SHP77 (cell line): ENCODE measurements at places on chromosomes 7 and 10.

GRCh38 chr7:74535951-74536356 lies 82.2 kb downstream of the GTF2IRD1 start:
- no peak for DNase-seq

DNA sequence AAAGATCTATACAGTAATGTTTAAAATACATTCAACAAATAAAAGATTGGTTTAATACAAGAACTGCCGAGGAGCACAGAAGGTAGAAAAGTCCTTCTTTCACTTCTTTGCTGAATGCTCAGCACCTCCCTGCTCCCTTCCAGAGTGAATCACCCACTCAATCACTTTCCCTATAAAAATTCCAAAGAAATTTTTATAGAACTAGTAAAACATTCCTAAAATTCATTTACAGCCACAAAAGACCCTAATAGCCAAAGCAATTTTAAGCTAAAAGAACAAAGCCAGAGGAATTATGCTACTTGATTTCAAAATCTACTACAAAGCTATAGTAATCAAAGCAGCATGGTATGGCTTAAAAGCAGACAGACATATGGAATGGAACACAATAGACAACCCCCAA lies 320.9 kb downstream of the PCLO start:
- no peak for DNase-seq

DNA sequence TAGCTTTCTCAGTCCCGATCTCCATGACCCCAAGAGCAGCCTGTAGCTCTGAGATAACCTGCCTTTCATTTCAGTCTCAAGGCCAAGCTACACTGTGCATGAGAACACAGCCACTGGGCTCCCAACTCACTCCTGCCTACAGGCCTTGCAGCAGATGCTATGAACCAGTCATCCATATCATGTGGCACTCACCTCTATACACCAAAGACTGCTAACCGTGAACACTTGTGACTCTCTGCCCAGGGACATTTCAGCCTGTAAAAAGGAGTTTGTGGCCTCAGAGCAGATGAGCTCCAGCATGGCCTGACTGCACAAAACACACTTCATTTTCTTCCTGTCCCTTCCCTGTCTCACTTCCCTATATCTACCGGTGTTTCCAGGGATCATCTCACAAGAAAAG lies 56.9 kb upstream of the NPY start:
- DNase-seq = no peak

GRCh38 chr10:76286536-76286935 lies 855.1 kb downstream of the LRMDA start:
- DNase-seq = no peak

- DNase-seq = no peak
Measured at GRCh38 chr7:491958-492713, 27.5 kb downstream of the PDGFA start.

DNA sequence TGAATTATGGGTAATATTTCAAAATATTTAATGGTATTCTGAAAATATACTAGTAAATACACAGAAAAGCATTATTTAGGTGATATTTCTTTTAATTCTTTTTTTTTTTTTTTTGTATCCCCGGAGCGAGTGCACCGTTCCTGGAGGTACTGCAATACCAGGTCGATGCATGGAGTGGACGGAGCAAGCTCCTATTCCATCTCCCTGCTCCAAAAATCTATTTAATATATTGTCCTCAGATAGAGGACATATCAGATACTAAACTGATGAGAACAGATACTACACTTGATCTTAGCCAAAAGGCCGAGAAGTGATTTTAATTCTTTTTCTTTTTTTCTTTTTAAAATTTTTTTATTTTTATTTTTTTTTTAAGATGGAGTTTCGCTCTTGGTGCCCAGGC lies 10.8 kb downstream of the BTRC start:
- DNase-seq = no peak

DNA sequence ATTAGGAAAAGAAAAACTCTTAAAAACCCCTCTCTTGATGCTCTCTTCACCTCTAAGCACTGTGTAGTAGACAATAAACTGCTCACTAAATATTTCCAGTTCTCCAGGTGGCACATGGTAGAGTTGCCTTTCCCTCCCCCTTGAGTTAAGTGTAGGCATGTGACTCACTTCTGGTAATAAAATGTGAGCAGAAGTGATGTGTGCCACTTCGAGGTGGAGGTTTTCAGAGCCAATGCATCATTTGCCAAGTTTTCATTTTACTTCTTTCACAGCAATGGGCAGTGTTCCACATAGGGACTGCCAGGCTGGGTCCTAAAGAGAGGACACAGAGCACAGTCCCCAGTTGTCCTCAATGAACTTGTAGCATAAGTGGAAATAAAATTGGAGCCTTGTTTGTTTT lies 131.6 kb upstream of the NPY start:
- DNase-seq = no peak

GRCh38 chr10:71222601-71223346 lies 10.4 kb downstream of the UNC5B start:
- DNase-seq = no peak

- DNase-seq = no peak
Measured at GRCh38 chr7:69162931-69163670, 435.2 kb upstream of the AUTS2 start.

DNA sequence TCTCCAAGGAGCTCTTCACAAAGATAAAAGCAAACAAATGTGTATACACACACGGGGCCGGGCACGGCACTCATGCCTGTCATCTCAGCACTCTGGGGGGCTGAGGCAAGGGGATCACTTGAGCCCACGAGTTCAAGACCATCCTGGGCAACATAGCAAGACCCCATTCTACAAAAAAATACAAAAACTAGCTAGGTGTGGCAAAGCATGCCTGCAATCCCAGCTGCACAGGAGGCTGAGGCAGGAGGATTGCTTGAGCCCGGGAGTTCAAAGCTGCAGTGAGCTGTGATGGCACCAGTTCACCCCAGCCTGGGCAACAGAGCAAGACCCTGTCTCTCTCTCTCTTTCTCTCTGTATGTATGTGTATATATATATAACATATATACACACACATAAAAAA lies 22.3 kb downstream of the TTYH3 start:
- DNase-seq = peak; percentile 62

DNA sequence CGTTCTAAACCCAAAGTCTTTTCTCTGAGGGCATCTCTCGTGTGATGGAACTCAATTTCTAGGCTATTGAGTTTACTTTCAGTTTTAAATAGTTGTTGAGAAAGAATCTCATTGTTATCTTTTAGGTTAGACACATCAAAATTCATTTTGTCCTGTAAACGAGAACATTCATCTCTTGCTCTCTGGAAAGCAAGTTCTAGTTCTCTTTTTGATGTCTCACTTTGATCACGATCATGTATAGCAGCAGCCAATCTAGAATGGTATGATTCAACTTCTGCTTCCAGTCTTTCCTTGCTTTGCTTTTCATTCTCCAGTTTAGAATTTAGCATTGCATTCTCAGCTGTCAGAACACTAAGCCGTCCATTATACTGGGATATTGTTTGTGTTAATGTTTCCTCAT lies 65.1 kb downstream of the ANKRD26 start:
- DNase-seq = no peak

- peak; percentile 96 for DNase-seq
Measured at GRCh38 chr7:23470330-23471105, at the start of gene IGF2BP3. IGF2BP3 (minus strand) TSS chr7:23470491; CDS start chr7:23470110, 381 bp downstream.

- no peak for DNase-seq
Measured at GRCh38 chr7:47433564-47433895, 148.4 kb downstream of the TNS3 start.

- no peak for DNase-seq
Measured at GRCh38 chr7:138170959-138171703, 94.9 kb downstream of the AKR1D1 start.

DNA sequence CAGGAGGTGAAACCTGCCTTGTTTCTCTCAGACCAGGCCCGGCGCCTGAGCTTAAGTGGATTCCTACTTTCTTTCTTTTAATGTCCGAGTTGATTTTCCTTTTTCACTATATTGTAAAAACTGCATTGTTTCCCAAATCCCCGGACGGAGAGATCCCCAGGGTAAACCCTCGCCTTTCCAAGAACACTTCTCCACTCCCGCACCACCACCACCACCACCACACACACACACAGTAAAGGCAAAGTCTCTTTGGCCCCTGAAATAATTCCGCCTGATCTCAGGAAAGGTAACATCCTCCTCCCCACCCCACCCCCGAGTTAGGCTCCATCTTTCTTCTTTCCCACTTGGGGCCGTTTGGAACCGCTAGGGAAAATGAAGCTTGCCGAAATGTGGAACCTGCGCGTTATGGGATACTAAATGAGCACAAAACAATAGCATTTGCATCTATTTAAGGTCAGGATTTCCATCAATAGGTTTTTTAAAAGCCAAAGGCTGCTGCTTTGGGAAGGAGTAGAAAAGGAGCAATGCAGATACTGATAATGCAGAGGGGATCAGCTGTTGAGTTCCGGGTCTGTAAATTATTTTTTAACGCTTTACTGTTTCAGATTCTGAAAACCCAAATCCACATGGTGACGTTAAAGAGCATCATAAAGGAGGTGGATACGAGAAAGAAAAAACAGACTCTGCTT lies 2.5 kb downstream of the HPSE2 start:
- no peak for DNase-seq

GRCh38 chr10:78078539-78079330 lies 45.1 kb downstream of the RPS24 start:
- no peak for DNase-seq

DNA sequence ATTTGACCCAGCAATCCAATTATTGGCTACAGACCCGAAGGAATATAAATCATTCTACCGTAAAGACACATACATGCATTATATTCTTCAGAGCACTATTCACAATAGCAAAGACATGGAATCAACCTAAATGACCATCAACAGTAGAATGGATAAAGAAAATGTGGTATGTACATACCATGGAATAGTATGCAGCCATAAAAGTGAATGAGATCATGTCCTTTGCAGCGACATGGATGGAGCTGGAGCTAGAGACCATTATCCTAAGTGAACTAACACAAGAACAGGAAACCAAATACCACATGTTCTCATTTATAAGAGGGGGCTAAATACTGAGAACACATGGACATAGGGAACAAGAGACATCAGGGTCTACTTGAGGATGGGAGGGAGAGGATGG lies 44.0 kb downstream of the LMBR1 start:
- DNase-seq = no peak

DNA sequence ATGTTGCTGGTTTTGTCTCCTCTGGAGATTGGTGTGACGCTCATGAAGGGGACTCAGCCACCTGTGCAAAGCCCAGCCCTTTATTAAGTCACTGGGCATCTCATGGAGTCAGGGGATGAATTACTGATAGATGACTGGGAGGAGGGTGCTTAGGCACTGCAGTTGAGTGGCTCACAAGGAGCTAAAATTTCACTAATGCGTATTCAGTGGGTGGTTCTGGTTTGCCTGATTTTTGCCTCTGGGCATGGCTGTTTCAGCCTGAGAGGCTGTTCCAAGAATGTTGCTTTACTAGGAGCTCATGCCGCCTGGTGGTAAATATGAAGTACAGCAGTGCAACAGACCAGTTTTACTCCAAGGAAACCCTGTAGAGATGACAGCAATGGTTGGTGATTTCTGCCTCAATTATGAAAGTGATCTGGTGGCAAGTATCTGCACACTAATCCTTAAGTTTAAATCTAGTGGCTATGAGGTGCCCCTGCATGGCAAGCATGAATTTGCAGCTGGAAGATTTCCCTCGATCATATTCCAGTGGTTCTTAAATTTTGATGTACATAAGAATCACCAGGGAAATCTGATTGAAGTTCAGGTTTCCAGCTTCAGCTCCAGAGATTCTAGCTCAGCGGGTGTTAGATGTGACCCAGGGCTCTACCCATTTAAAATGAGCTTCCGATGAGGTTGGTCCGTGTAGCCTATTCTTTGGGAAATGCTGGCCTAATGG lies 19.9 kb downstream of the ACTA2 start:
- peak; percentile 17 for DNase-seq

DNA sequence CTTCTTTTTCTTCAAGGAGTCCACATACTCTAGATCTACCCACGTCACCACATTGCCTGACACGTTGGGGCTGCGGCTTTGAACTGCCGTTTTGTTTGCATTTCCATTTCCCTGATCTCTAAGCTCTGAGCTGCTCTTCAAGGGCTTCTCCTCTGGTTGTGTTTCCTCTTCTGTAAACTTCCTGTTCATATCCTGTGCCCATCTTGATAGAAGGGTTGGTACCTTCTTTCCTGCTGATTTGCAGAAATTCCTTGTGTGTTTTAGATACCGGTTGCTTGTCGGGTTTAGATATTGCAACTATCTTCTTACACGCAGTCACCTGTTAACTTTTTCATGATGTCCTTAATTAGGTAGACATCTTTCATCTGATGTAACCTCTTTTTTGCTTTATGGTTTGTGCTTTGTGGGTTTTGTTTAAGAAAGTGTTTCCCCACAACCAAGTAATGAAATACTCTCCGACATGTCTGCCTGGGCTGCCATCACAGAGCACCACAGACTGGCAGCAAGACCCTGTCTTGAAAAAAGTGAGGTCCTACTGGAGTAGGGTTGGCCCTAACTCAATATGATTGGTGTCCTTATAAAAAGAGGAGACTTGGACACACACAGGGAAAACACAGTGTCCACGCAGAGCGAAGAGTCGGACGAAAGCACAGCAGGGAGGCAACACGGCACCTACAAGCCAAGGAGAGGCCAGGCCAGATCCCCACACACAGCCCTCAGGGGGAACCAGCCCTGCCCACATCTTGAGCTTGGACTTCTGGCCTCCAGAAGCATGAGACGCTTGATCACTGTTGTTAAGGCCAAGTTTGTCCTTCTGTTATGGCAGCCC lies 99.1 kb upstream of the PDGFA start:
- no peak for DNase-seq

- DNase-seq = no peak
Measured at GRCh38 chr7:28745351-28745750, 212.8 kb downstream of the TRIL start.

DNA sequence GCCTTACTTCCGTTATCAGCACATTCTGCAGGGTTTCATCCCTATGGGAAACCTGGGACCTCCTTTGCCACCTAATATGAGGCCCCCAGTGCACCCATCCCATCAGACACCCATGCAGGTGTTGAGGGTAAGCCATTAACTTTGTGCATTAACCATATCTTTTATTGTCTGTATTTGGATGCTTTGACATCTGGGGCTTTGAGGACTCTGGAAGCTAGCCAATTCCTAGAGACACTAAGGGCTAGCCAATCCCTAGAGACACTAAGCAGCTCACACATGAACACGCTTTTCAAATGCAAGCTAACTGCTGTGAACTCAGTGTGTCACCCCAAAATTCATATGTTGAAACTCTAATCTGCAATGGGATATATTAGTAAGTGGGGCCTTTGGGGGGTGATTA lies 272.5 kb upstream of the COBL start:
- DNase-seq = no peak

GRCh38 chr10:97919012-97919411 lies 69.4 kb downstream of the GOLGA7B start:
- DNase-seq = no peak

GRCh38 chr10:72353965-72354355 lies 759 bp downstream of the DNAJB12 start:
- no peak for DNase-seq

- DNase-seq = no peak
Measured at GRCh38 chr10:17758200-17758599, 6.2 kb downstream of the TMEM236 start.
